ENCODE measurements at places on chromosomes 3 and 15.

DNA sequence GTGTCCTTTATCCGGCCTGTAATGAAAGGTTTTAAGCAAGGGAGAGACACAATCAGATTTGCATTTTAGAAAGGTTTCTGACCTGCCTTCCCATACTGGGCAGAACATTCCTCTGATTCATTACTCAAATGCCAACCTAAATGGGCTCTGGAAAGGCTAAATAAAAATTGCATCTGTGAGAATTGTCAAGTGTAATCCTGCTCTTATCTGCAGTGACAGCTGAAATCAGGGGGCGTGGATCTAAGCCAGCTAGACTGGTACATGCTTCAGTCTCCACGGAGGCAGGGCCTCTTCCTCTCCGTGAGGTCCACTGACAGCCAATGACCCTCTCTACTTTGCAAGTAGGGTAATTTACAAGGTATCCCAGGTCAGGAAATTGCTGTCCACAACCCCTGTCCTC, 32.5 kb upstream of the MINAR1 start:
- DNase-seq, result no peak

- no peak for DNase-seq
Observed at GRCh38 chr15:63203451-63204090, 14.2 kb downstream of the RAB8B start.

GRCh38 chr3:109257269-109257668, 59.0 kb downstream of the DPPA2 start:
- DNase-seq, result no peak

GRCh38 chr15:74829486-74829885, 3.1 kb downstream of the CPLX3 start:
- no peak for DNase-seq

DNA sequence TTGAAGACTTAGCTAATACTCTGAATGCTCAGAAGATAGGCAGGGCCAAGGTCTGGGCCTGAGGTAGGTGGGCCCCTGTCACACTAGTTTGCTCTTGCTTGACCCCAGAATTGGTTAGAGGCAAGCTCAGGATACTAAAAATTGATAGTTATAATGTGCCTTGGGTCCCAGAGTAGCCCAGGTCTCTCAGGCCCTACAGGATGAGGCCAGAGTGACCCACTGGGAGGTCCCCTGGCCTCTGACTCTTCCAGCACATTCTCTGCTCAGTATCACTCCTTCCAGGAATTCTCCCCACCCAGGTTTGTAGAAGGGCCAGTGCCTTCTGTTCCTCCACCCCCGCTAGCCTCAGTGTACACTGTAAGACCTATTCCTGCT, 667 bp upstream of the KLHDC8B start:
- DNase-seq, result no peak

GRCh38 chr3:100875239-100875638, 118.0 kb downstream of the ABI3BP start:
- no peak for DNase-seq

DNA sequence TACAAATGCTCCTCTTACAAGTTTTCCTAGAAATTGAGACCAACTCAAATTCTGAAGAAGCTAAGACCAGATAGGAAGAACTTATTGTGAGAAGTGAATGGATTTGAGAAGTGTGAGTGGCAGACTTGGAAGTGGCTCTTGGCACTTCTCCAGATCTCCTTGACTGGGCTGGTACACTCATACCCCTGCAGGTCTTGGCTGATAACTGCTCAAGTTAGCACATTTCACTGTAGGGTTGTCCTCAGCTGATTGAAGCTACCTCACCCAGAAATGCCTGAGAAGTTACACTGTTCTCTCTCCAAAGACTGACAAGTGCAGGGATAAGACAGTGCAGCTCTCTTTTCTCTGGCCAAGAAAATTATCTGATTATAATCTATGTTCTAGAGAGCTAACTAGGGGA, 16.5 kb upstream of the CLDN1 start:
- DNase-seq, result no peak

DNA sequence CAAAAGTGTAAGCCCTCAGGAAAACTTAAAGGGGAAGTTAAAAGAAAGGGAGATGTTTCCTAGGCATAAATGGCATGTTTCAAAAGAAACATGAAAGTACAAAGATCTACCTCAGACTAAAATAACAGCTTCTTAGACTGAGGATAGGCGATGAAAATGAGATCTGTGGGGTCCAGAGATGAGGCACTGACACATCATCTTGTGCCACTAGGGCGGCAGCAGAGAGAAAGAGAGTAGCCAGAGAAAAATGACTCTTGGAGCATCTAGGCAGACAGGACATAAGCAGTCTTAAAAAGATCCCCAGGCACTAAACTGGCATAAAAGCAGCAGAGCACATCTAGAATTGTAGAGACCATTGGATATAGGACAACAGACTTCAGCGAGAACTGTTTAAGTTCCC, 42.5 kb upstream of the RFX7 start:
- DNase-seq, result no peak

DNA sequence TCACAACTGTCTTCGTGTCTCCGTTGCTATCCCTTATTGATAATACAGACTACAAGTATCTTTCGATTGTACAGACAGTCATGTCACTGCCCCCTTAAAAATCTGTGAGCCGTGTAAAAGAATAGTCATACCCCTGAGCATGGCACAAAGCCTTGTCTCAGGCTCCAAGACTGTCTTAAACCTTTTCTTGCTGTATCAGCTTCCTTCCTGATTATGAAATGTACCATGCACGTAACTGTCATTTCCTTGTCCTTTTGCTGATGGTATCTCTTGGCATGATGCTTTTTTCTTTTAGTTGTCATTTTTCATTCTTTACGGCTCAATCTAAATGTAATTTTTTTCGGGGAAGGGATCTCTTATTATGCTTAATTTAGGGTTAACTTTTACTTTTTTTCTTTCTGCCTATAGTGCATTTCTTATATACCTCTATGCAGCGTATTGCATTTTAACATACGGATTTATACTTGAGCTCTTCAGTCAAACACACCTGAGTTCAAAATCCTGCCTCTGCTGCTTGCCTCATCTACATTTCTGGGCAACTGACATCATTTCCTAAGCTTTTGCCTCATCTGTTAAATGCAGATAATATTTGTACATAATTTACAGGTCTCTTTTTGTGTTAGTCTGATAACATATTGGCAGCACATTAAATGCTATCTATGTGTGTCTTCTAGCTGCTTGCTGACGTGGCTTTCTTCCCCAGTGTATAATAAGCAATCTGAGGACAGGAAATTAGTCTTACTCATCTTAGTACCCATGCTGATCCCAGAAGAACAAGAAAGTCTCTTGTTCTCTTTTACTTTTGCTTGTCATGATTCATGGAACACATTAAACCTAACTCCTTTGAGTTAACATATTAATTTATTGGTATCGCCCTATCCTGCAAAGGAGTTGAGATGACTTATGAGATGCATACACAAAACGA, 57.3 kb downstream of the ROBO2 start:
- DNase-seq, result no peak

DNA sequence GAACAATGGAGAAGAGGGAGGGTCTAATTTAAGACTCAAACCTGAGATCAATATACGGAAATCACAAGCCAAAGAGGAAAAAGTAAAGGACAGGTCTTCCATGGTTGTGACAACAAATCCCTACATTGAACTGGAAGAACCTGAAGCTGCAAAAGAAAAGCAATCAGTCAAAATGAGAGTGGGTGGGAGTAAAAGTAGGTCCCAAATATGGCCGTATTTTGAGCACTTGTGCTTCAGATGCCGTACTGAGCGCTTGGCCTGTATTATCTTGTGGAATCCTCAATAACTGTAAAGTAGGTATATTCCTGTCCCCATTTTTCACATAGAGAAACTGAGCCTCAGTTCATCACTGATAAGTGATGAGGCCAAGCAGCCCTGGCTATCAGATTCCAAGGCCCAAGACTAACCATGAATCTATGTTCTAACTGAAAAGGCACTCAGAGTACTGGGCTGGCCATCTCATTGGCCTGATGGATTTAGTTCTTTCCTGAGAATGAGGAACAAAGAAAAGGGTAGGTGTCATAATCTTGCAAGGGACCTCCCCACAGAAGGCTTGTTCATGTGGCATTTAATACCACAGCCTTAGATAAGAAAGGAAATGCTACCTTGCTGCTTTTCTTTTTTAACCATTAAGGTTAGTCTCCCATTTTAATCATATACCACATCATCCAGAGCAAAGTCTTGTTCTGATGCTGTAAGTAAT, 52.5 kb downstream of the LRRN1 start:
- DNase-seq, result no peak

- DNase-seq, result no peak
Observed at GRCh38 chr15:73794443-73795133, 41.4 kb upstream of the INSYN1 start.

- no peak for DNase-seq
Observed at GRCh38 chr3:95905182-95905581, 909.2 kb upstream of the EPHA6 start.

DNA sequence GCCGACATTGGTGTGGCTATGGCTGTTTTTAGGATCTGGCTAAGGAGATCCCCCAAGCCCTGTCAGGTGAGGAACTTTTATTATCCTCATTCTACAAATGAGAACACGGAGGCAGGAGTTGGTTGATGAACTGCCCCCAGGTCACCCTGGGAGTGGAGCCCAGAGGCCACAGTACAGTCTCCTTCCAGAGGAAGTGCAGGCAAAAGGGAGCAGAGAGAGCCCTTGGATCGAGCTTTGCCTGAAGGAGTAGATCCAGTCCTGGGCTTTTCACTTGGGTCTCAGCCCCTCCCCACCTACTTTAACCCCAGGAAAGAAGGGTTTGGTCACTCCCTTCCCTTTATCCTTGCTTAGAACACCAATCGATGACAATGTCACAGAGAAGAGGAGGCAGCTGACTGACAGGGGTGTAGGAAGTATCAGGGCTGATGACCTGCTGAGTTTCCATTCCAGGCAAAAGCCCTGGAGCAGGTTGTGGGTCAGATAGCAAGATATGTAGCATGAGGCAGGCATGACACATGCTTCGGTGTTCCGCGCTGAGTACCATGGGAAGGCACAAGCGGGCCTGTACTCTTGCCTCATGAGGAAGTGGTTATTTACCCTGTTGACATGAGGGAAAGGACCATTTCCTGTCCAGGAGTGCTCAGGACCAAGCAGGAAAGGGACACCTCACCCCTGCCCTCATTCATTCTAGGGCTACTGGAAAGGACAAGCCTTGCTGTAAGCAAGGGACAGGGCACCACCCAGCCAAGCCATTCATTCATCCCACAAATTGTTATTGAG, 5.8 kb upstream of the PLA2G4D start:
- DNase-seq, result no peak

DNA sequence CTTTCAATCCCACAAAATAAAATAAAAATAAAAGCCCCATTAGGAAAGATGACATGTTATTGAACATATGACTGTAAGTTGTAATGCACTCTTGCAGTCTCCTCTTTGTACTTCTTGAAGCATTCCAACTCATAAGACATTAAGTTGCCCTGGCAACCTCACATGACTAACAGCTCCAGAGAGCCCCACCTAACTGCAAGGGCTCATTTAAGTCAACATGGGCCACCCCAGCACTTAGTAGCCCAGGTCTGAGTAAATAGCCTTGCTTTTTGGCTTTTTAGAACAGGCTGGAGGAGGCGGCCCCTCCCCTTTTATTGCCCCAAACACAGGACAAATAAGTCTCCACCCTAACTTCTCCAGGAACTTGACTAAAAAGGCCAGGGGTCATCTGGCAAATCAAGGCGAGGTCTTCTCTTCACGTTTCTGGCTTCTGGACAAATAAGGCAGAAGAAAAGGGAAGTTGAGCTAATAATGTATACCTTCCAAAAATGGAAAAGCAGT, 135.1 kb downstream of the TMCO5A start:
- DNase-seq, result no peak

DNA sequence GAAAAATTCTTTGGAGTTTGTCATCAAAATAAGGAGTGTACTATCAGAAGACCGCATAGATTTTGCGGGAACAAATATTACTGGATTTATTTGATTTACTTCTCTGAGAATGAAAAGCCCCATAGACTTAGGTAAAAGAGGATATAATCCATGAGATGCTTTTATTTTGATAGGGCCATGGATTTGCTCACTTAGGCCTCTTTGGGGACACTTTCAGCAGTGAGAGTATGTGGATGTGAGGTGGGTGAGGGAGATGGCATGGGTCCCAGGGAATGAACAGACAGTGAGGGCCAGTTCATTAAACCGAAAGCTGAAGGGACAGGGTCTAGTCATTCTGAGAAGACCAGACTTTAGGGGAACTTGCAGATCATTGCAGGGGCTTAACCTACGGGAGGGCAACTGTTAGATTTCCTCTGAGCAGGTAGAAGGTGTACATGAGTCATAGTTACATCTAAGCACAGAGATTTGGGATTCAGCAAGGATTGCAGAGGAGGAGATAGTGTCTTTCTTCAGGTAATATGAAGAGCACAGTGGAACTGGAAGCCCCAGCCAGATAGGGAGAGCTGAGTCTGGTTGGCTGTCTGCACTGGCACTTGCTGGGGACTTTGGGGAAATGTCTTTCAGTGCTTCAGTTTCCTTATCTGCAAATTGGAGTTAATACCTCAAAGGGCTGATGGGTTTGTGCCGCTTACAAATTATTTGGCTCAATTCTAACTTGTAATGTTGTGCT, 30.8 kb downstream of the SH3GL3 start:
- no peak for DNase-seq

DNA sequence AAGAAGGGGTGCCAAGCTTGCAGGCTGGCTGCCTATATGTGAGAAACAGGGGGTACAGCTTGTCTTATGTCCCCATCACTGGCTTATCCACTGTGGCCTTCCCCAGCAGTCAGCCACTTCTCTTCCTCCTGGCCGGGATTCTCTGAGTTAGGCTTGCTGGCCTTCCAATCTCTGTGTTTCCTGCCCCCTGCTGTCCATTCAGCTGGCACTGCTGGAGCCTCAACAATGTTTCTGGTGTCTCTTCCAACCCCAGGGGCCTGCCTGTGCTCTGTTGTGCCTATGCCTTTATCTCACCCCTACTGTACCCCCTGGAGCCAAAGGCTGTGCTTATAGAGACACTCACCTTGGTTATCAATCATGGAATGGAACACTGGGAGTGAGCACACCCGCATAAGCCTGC, 36.5 kb downstream of the ANAPC13 start:
- no peak for DNase-seq

DNA sequence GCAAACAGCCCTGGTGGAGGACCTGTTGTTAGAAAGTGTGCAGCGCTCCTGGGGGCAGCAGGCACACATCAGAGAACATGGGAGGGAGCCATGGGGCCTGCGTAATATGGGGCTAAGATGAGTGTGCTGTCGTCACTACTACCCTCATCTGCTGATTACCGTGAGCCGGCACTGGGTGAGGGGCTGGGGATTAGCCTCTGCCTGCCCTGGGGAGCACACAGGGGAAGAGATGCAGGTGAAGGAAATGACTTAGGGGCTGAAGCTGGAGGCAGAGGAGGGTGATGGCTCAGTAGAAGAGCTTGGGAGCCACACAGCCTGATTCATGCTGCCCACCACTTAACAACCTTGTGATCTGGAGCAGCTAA, 33.6 kb upstream of the LINGO1 start:
- DNase-seq, result no peak

DNA sequence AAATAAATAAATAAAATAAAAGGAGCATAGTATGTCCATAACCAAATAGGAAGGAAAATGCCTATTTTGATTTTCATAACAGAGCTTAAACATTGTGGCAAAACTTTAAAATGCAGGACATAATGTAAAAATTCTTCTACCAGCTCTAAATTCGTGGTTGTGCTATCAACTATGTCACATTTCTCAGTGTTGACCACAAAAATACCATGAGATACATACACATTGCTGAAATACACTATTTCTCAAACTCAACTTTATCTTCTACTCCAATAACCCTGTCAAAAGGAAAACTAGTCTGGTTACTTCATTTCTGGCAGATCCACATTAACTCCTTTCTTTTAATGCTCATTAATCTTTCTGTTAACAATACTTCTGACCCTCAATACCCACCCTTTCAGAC, 523.2 kb downstream of the FHIT start:
- DNase-seq, result peak; percentile 45

Measured in CMK (cell line).